Peyer's patch (tissue), 4 donors: ENCODE measurements at places on chromosomes 1 and 21. TPM values are rescaled to one million over a fixed set of nuclear protein-coding genes. Genes with fewer than 3 reads are reported as not detected.

ADORA3 gene
- total RNA-seq, result 4.7 TPM

CELA2B gene
- total RNA-seq, result not detected

FNBP1L gene
- 63.7 TPM for total RNA-seq

LRRC8B gene
- 12.1 TPM for total RNA-seq

C1orf141 gene
- not detected for total RNA-seq

- no peak overlapping the region for H3K27ac ChIP-seq
- no peak for DNase-seq
- H3K4me1 ChIP-seq, result no peaks in the 10 kb centered on the region
- no peaks in the 10 kb centered on the region for H3K36me3 ChIP-seq
- peaks cover 14% of the 10 kb centered on the region for H3K27me3 ChIP-seq
- H3K4me3 ChIP-seq, result no peak overlapping the region
Measured at GRCh38 chr1:156841295-156841855, 17.5 kb downstream of the INSRR start.

DNA sequence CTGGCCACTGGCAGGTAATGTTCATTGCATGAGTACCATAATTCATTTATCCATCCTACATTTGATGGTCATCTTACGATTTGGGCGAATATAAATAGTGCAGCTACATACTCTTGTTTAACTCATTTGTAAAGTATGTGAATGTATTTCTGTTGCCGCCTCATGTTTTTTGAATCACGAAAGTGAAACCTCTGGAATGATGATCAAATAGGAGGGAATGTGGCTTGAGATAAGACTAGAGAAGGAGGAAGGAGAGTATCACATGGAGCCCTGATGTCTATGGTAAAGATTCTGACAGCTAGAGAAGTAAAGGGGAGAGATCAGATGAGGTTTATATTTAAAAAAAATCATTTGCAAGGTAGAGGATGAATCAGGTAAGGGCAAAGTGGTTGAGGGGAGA is 8.0 kb downstream of the MRPS14 start:
- H3K4me3 ChIP-seq, result no peak overlapping the region
- DNase-seq, result no peak
- H3K4me1 ChIP-seq, result no peaks in the 10 kb centered on the region
- H3K36me3 ChIP-seq, result no peaks in the 10 kb centered on the region
- no peak overlapping the region for H3K27ac ChIP-seq

GRCh38 chr1:7474786-7475502 is 296.2 kb upstream of the VAMP3 start:
- no peak overlapping the region for H3K4me3 ChIP-seq
- H3K27me3 ChIP-seq, result no peaks in the 10 kb centered on the region
- no peak for DNase-seq
- no peaks in the 10 kb centered on the region for H3K36me3 ChIP-seq
- no peak overlapping the region for H3K27ac ChIP-seq
- no peaks in the 10 kb centered on the region for H3K4me1 ChIP-seq

DNA sequence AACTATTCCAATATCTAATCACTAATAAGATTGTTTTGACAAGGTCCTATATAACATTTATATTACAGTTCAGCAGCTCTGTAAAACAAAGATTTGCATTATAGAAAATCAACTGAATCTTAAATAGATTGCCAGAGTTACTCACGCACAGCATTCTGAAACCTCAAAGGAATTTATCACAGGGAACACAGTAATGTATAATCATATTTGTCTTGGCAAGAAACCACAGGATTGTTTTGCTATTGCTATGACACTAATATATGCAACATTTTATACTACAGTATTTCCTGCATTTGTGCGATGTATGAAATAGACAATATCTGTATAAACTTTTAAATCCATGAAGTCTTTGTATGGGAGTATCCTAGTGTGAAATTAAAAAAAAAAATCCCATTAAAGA is 101.4 kb downstream of the PLPPR5 start:
- H3K4me1 ChIP-seq, result no peaks in the 10 kb centered on the region
- no peak overlapping the region for H3K4me3 ChIP-seq
- H3K36me3 ChIP-seq, result no peaks in the 10 kb centered on the region

- no peak for DNase-seq
- no peaks in the 10 kb centered on the region for H3K4me1 ChIP-seq
Measured at GRCh38 chr1:64969305-64970046, 3.1 kb upstream of the JAK1 start.

DNA sequence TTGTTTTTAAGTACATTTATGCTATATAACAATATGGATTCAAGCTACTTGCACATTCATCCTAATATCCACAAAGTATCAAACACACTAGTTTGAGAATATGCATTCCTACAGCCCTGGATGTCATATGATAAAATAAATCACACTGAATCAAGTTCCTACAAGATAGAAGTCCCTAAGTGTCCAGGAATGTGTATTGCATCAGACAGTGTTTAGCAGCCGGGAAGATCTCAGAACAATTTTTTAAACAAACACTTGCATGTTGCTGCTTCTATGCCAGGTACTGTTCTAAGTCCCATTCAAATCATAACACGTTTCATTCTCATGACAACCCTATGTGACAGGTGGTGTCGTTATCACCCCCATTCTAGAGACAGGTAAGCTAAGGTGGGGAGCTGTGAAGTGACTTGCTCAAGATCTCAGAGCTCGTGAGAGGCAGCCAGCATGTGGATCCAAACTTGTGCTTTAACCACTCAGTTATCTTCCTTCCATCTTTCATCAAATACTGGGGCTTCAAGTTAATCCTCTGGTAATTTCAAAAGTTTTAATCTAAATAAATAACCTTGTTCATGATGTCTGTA is 68.3 kb upstream of the KIF26B start:
- H3K27me3 ChIP-seq, result no peaks in the 10 kb centered on the region
- no peak for DNase-seq
- no peak overlapping the region for H3K4me3 ChIP-seq
- H3K27ac ChIP-seq, result no peak overlapping the region
- no peaks in the 10 kb centered on the region for H3K36me3 ChIP-seq
